GM03348 (cell line): ENCODE measurements at places on chromosomes 5 and 9.

GRCh38 chr5:148897842-148898241 lies 71.4 kb downstream of the ADRB2 start:
- DNase-seq = no peak

GRCh38 chr5:133460172-133460758 lies 152.1 kb downstream of the FSTL4 start:
- DNase-seq = no peak

GRCh38 chr5:17317473-17317872 lies 100.0 kb downstream of the BASP1 start:
- no peak for DNase-seq

DNA sequence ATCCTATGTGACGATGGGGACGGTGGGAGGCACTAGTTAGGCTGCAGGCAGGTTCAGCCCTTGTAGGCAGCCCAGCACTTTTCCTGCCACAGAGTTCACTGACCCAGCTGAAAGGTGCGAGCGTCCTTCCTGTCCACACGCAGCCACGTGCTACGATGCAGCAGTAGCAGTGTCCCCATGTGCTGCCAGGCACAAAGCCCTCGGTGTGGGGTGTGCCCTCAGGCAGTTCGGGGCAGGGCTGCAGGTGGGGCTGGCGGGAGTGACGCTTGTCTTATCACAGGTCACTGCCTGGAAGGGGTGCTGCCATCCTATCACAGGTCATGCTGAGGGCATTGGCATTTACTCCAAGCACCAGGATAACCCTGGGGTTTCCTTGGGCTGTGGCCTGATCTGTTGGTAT lies 46.8 kb upstream of the CLPTM1L start:
- DNase-seq = no peak

GRCh38 chr9:7315746-7316145 lies 483.8 kb downstream of the DMAC1 start:
- DNase-seq = peak; percentile 42

- no peak for DNase-seq
These were observed 19.2 kb downstream of the TEX53 start for GRCh38 chr9:114638404-114638803.

GRCh38 chr5:88555674-88556073 lies 287.0 kb upstream of the TMEM161B start:
- DNase-seq = no peak

DNA sequence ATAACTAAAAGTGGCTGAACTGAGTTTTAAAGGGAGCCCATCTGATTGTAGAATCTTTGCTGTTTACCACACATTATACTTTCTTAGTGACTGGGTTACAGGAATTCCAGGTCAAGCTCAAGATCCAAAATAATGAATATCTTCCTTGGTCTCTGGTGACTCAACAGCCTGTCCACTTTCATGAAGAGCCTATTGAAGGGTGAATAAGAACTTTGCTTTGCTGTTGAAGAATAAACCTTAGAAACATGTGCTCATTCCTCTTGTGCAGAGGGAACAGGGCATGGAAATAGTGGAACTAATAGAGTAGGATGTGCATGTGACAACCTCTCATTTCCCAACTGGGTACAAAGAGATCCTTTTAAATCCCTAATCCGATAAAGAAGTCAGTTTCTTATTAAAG lies 21.4 kb downstream of the ALDH1A1 start:
- no peak for DNase-seq

DNA sequence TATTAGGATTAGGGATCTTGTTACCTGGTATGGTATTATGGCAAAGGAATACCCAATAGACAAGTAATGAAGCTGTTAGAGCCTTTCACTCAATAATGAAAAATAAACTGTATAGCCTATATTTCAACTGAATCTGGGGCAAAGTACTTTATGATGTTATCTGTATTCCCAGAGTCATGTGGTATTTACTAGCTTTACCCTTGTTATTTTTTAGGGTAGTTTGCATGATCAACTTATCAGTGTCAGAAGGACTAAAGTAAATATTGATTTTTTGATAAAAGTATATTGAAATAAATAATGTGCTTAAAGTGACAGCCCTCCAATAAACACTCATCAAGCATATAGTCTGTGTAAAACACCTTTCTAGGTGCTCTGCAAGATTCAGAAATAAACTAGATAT lies 64.6 kb downstream of the MAN2A1 start:
- DNase-seq = no peak

- DNase-seq = no peak
These were observed 3.8 kb upstream of the FBXW11 start for GRCh38 chr5:172010278-172010677.

- DNase-seq = no peak
These were observed 104.0 kb upstream of the CDKN2B start for GRCh38 chr9:22112870-22113821.

GRCh38 chr5:145752947-145753346 lies 82.2 kb downstream of the PRELID2 start:
- no peak for DNase-seq

DNA sequence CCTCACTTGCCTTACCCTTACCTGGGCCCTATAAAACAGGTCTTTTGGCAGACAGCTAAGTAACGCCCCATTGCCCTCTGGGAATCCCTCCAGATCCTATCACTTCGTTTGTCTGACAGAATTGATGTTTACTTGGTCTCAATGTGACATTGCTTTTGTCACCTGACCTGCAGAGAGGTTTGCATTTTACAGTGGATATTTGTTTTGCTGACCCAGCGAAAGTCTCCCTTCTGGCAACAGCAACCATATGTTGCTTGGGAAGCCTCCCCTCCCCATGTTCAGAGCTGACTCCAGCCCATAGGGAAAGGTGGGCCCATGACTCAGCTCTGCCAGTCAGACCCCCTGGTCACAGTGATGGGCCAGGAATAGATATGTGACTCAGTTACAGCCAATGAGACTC lies 54.0 kb upstream of the LARP1 start:
- DNase-seq = no peak

DNA sequence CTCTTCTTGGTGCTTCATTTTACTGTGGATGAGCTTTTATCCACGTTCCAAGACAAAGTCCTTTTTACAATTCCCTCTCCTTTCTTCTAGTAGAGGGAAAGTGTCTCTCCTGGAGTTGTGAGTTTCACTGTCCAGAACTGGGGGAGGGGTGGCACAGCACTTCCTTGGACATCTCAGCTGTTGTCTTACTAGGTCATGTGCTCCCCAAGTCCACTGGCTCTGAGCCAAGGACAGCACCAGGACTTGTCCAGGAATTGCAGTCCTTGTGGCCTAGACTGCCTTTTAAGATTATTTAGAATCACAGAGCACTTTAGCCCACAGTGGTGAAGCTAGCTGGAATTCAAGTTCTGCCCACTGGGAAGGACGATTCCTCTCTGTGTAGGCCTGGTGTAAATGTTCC lies 700.2 kb upstream of the PTPRD start:
- DNase-seq = no peak

DNA sequence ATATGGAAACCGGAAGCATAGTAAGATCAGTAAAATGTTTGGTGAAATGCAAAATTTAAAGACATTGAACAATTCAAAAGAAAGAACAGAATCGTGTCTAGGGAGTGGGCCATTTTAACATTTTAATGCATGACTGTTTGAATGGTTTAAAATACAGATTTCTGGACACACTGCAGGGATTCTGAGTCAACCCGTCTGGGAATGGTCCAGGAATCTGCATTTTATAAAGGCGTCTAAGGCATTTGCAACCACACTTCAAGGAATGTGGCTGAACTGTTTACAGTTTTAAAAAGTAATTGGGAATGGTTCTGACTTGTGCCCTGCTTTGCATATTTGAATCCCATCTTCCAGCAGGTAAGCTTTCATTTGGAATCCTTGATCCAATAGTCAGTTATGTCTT lies 811.7 kb upstream of the WWC1 start:
- DNase-seq = no peak

DNA sequence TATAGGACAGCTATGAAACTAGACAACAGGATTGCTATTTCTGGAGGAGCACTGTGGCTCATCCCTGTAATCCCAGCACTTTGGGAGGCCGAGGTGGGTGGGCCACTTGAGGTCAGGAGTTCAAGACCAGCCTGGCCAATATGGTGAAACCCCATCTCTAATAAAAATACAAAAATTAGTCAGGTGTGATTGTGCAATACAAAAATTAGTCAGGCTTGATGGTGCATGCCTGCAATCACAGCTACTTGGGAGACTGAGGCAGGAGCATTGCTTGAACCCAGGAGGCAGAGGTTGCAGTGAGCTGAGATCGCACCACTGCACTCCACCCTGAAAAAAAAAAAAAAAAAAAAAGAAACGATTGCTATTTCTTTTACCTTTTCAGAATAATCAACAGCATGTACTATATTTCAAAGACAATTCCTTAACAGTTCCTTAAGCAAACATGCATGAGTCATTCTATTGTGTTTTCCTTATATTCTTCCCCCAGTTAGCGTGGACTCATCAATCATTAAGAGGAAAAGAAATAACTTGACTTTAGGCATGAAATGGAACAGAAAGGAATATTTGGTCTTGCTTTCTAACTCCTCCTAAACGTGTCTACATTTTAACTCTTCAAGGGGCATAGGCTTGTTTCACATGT lies 162.6 kb downstream of the TAF11L14 start:
- DNase-seq = no peak
